Right renal cortex interstitium (tissue), 3 donors: ENCODE measurements at places on chromosomes 13 and 19.

GRCh38 chr19:56423985-56424353 lies 19.8 kb downstream of the ZNF583 start:
- DNase-seq = no peak

GRCh38 chr13:103952183-103952582 lies 886.0 kb upstream of the SLC10A2 start:
- no peak for DNase-seq

GRCh38 chr13:26538363-26539317 lies 18.8 kb upstream of the WASF3 start:
- DNase-seq = no peak

- no peak for DNase-seq
Observed at GRCh38 chr13:62333466-62333865, 917.8 kb upstream of the PCDH20 start.

DNA sequence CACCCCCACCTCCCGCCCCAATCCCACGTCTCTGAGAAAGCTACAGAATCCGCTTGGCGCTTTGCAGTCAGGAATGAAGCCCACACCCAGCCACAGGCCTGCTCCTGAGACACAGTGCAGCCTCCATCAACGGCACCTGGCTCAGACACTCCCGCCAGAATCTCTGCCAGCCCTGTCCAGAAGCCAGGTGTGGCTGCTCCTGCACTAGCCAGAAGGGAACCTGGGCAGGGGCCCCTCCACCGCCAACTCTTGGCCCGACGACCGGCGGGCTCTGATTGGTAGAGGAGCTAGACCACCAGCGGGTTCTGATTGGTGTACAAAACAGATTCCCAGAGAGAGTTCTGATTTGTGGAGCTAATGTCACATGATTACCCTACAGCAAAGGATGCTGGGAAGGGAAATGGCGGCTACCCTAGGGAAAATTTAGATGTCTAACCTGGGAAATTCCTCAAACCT lies 2.9 kb upstream of the PPP6R1 start:
- DNase-seq = no peak

DNA sequence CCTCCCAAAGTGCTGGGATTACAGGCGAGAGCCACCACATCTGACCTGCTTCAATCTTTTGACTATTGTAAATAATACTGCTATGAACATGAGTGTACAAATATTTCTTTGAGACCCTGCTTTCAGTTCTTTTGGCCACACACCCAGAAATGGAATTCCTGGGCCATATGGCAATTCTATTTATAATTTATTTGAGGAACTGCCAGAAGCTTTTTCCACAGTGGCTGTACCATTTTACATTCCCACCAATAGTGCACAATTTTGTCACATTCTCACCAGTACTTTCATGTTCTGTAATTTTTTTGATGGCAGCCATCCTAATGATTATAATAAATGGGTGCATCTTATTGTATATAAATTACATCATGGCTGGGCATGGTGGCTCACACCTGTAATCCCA lies 13.7 kb upstream of the FCER2 start:
- no peak for DNase-seq

DNA sequence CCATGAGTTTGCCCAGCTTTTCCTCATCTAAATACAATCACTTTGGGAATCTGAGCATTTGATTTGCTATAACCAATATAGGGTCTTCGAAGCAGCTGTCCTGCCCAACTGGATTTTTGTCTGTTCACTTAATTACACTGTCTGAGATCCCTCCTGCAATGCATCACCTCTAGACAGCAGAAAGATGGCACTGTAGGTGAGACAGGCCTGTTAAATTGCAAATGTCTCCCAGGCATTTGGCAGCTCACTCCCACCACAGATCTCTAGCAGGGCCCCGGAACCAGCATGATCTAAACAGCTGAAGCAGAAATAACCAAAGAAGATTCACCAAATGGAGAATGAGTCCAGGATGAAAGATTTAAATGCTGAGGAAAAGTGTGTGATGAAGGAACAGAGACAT lies 41.9 kb upstream of the SERPINE3 start:
- no peak for DNase-seq

- no peak for DNase-seq
Observed at GRCh38 chr13:23668562-23668961, 98.3 kb downstream of the TNFRSF19 start.

DNA sequence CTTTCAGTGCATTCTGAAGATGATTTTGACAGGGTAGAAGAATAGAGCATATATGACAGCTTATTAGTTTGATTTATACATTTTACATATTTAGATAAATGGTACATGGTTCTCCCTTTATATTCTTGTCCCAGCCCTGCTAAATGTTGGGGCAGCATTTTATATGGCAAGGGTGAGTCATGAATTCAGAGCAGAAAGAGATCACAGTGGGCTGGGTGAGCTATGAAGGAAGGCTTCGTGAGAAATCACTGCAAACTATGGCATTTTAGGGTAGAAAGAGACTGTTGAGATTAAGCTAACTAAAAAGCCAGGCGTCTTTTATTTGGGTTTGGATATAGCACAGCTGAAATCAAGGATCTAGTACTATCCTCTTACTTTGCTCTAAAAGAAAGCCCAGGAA lies 23.9 kb upstream of the METTL21C start:
- no peak for DNase-seq

DNA sequence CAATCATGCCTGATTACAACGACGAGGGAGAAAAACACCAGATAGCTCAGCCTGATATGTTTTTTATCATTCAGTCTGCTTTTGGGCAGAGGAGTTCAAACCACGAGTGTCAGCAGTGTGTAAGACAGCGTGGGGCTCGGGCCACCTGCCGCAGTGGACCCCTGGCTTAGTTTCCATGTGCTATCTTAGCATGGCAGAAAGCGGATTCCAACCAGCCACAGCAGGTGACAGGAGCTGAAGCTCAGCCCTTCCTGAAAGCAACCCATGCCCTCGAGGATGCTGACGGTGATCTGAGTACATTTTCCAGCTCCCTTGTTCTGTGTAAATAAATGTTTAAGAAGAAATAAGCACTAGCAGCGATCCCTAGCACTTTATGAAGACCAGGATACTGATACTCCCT lies 32.2 kb upstream of the MBNL2 start:
- DNase-seq = no peak

DNA sequence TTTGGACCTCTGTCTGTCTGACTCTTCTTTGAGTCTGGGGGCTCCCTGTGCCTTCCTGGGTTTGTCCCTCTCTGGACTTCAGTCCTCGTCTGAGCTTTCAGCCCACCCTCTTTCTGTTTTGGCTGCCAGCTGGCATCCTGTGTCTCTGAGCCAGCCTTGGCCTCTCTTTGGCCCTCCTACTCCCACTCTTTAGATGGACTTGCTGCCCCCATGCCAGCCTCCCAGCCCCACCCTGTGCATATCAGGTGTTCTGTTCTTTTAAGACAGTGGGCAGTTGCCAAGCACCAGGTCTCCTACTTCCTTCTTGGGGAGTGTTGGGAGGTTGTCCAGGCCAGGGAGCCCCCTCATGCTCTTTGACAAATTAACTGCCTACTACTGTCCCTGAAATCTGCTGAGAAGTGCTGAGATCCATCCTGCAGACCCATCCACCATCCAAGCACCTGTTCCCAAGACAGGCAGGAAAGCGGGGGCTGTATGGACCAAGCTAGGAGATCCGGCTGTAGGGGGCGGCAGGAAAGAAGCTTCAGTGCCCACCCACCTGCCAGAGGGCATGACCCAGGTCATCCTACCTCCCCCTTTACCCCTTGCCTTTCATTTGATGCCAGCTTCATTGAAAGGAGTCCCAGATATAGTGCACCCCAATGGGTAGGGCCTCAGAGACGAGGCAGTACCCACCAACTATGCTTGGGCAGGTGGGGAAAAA lies 9.6 kb downstream of the CIC start:
- DNase-seq = no peak
